ENCODE measurements at places on chromosomes 6 and 20. TPM values are rescaled to one million over a fixed set of nuclear protein-coding genes. Genes with fewer than 3 reads are reported as not detected.
A peak's percentile ranks its signal among the peaks of the same experiment; 100 is the strongest.

TXLNB gene
- 0.58 TPM for total RNA-seq

C6orf15 gene
- 4.6 TPM for total RNA-seq

- no peak for DNase-seq
Measured at GRCh38 chr20:8148501-8148900, 16.4 kb downstream of the PLCB1 start.

PSORS1C2 gene
- total RNA-seq, result not detected

GRCh38 chr6:56933650-56934049 lies 21.3 kb upstream of the BEND6 start:
- DNase-seq, result peak; percentile 32

DNA sequence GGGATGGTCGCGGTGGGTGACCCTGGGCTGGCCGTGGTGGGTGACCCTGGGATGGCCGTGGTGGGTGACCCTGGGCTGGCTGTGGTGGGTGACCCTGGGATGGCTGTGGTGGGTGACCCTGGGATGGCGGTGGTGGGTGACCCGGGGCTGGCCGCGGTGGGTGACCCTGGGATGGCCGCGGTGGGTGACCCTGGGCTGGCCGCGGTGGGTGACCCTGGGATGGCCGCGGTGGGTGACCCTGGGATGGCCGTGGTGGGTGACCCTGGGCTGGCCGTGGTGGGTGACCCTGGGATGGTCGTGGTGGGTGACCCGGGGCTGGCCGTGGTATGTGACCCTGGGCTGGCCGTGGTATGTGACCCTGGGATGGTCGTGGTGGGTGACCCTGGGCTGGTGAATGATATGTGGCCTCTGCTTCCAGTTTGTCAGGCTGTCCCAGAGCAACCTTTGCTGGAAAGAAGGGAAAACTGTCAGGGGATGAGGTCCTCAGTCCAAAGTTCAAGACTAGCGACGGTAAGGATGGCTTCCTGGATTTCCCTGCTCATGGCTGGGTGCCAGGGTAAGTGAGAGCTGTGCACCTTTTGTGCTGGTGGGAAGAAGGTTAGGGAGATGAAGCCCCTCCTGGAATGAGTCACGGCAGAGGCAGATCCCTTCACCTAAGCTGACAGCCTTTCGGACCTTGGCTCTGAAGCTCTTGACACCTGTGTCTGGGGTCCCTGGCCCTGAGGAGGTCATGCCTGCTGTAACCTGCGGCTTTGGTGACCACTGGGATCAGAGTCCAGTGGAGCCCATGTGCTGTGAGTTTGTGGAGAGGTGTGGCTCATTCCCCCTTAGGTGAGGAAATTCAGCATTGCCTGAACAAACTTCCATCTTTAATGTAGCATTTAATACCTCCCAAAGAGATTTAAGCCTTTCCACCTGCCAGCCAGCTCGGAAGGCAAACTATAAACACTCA lies 19.1 kb upstream of the PCMTD2 start:
- no peak for DNase-seq

GRCh38 chr20:23206061-23206460 lies 119.9 kb upstream of the CD93 start:
- no peak for DNase-seq

DNA sequence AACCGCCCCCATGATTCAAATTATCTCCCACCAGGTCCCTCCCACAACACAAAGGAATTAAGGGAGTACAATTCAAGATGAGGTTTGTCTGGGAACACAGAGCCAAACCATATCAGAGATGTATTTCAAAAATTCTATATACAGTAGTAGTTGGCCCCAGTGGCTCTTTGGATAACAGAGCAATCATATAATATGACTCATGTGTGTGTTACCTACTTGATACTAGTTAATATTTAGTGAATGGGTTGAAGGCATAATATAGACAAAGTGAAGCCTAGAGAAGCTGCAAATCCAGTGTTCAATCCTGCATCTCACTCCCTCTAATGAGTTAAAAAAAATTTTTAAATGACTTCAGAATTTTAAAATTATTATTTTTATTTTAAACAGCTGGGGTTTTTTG lies 43.2 kb downstream of the KAT14 start:
- no peak for DNase-seq

GRCh38 chr6:157505912-157506491 lies 125.0 kb downstream of the ZDHHC14 start:
- no peak for DNase-seq

CLPSL2 gene
- total RNA-seq, result not detected
